Stimulated activated CD8-positive, alpha-beta memory T cell treated with anti-CD3 and anti-CD28 coated beads, Interleukin-4, amount 100 ng/mL, for 4 hours (primary cell): ENCODE measurements at places on chromosomes 5 and 9.

DNA sequence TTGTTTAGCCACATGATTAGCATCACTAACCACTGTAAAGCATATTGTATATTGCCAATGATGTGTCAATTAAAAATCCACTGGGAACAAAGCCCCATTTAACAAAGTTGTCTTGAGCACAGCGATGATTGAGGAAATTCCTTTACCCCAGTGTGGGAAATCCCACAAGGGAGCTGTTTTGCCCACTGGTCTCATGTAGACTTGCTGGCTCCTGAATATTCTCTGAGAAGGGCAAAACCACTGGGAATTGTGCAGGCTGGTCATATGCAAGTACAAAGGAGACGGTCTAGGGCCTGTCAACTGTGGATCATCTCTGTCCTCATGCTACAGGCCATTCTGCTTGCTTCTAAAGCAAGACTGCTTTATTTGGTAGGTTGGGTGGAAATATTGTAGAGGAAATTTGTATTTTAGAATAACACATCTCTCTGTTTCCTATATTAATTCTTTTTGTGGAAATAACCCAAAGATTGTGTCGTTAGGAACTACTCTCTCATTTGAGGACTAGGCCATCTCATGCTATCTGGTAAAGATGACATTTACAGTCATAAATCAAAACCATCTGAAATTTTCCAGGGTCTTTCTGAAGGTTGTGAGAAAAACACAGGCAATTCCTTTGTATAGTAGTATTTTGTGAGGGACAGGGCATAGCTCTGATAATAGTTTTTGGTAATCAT is 60.2 kb downstream of the PARP8 start:
- no peak for DNase-seq

DNA sequence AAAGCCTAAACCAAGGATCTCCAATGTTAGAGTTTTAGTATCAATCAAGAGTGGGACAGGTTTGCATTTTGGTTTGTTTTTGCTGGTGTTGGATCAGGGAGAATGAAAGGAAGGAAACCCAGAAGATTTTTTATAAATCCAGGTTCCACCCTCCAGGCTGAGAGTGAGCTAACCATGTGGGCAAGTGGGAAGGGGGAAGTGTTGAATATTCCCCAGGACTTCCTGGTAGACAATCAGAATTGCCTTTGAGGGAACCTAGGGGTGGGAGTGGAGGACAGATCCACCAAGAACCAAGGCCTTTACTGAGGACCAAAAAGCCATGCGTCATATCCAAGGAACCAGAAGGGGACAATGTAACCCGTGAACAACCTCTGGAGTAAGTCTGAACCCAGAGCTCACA is 33.5 kb upstream of the PIK3R1 start:
- DNase-seq: no peak

DNA sequence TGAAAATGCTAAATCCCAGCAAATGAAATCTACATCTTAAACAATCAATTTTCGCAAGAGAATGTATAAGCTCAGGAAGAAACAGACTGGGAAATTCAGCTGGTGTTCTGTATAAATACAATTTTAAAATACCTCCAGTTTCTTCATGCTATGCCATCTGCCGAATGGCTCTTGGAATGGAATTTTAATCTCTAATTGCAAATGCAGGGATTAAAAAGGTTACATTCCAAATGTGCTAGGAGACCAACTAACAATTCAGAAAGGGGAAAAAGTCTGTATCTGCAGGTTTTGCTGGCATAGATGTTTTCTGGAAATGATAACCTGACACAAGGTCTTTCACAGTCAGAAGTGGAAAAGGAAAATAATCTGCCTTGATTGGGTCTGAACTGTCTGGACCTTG is 379.7 kb downstream of the MAT2B start:
- no peak for DNase-seq

DNA sequence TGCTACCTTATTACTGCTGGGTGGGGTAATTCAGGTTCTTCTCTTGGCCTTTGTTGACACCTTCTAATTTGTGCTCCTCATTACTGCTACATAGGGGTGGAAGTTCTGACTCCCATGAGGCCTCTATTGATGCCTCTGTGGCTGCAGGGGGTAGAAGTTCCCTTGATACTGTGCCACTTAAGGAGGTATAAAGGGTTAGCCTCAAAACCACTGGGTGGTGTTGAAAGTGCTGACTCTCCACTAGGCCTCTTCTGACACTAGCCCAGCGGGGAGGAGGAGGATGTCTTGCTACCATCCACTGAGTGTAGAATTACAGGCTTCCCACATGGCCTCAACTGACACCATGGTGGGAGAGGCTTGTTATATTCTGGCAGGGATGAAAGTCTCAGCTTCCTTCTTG is 36.7 kb upstream of the CCDC112 start:
- DNase-seq: no peak

GRCh38 chr9:130497139-130497538 is 52.4 kb downstream of the ASS1 start:
- no peak for DNase-seq

GRCh38 chr5:177447066-177447610 is 524 bp downstream of the PRR7 start:
- peak; percentile 45 for DNase-seq

- no peak for DNase-seq
Observed at GRCh38 chr5:64625678-64626077, 64.6 kb upstream of the SHISAL2B start.

DNA sequence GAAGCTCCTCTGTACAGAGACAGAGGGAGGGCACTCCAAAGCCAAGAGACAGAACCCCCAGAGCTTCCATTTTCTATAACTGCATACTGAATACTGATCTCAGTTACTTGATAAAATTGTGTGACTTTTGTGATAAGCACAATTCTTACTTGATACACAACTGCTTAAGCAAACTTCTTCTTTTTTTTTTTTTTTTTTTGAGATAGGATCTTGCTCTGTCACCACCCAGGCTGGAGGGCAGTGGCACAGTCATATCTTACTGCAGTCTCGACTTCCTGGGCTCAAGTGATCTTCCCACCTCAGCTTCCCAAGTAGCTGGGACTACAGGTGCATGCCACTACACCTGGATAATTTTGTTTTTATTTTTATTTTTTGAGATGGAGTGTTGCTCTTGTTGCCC is 252.1 kb upstream of the ZNF608 start:
- DNase-seq: no peak

DNA sequence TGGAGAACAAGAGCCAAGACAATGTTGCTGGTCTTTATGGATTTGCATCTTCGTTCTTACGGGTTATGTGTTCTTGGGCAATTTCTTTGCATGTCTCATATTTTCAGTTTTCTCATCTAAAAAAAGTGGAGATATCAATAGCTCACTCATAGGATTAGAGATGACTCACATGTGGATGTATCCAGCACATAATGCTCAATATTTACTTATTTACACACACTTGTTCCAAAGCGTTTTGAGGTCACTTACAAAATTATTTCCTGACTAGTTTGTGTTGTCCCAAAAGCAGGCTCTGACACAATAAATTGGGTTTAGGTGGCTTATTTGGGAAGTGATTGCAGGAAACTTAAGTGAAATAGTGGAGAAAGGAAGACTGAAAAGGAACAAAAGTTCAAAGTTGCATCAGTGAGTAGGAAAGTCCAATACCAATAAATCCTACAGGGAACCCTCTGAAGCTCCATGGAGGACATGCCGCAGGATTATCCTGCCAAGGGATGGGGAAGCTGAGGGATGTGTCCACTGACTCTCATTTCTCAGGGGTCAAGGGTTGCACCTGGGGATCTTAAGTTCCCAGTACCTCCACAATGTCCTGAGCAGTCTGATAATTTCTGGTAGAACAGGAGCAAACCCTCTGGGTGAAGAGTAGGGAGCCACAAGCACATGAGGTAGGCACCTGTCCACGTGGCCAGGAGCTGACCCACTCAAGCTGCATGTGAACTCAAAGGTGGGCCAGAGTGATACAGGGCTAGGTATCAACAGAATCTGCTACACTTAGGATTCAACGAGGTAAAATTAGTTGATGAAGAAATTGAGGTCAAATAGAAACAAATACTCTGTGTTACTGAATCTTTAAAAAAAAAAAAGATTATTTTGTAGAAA is 37.4 kb upstream of the SLC44A1 start:
- no peak for DNase-seq

DNA sequence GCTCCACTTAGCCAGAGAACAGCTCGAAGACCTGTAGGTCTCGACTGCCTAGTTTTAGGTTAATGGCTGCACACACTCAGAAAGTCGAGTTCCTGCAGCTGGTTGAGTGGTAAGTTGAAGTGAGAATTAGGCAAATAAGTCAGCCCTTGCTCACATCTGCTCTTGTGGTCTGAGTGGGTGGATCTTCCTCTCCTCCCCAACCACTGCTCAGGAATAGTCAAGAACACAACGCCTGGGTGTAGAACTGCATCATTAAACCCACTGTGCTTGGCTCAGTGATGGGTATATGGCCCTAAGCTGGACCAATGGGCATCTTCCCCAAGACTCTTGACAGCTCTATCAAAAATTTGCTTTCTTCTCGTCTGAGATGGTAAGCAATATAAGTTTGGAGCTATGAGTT is 20.9 kb upstream of the ADAM19 start:
- DNase-seq: no peak

GRCh38 chr5:28917631-28918030 is 1879.2 kb upstream of the CDH9 start:
- DNase-seq: no peak

GRCh38 chr5:128116445-128116844 is 32.9 kb downstream of the SLC12A2 start:
- DNase-seq: no peak

- DNase-seq: no peak
Observed at GRCh38 chr9:96331236-96331947, 29.4 kb upstream of the HSD17B3 start.

GRCh38 chr9:84121991-84122523 is 141.5 kb downstream of the RMI1 start:
- no peak for DNase-seq

GRCh38 chr5:38601133-38601862 is 44.9 kb upstream of the LIFR start:
- DNase-seq: no peak

GRCh38 chr9:20838218-20838617 is 154.2 kb downstream of the FOCAD start:
- DNase-seq: no peak

GRCh38 chr5:98957307-98957706 is 28.5 kb upstream of the CHD1 start:
- no peak for DNase-seq

GRCh38 chr5:121634946-121635345 is 216.7 kb upstream of the FTMT start:
- no peak for DNase-seq

DNA sequence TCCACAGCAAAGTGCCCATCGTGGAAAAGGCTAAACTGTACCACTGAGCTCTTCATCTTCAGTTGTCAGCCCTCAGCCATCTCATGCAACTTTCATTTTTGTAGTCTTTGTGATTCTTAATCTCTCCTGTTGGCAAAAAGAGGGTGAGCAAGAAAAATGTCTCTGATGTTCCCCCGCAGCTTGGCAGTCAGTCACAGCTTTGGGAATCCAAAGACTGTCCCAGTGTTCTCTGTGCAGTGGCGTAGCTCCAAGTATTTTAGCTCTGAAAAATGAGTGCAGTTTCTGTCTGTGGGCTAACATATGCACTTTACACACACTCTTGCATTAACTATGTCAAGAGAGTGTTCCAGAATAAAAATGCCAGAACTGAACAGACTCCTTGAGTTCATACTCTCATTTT is 372.2 kb downstream of the TMEM232 start:
- no peak for DNase-seq

- no peak for DNase-seq
Observed at GRCh38 chr5:124372457-124372856, 374.0 kb downstream of the ZNF608 start.

DNA sequence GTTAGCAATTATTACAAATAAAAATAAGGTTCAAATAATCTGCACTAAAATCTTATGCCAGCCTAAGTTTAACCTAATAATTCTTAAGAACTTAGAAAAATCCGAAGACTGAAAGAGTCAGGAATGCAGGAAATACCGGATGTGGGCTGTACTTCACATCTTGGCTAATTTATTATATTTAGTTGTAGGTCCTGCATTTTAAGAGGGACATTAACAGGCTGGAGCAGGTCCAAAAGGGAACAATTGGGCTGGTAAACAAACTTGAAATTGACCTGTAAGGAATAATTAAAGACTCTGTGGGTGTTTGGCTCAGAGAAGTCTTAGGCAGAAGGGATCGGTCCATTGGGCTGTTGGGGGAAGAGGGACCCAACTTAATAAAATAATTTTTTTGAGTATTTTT is 18.4 kb downstream of the GLRA1 start:
- DNase-seq: no peak

DNA sequence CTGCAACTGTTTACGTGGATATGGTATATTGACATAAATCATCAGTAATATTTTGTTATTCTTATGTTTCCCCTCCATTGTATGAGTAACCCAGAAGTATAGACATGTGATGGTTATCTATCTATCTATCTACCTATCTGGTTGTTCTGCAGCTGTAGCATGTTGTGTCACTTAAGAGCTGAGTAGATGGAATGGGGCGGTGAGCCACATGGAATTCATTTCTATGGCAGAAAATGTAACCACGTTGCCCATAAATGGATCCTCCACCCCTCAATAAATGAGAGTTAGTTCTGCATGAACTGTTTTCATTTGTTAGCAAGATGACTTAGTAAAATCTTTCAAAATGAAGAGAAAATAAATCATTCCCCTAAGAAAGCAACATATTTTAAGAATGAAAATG is 553.2 kb downstream of the MAT2B start:
- no peak for DNase-seq

GRCh38 chr9:116073826-116074225 is 79.8 kb upstream of the PAPPA start:
- no peak for DNase-seq

GRCh38 chr5:144332265-144332664 is 161.6 kb downstream of the KCTD16 start:
- DNase-seq: no peak

GRCh38 chr5:55856516-55857246 is 5.5 kb downstream of the IL31RA start:
- DNase-seq: no peak

- no peak for DNase-seq
Observed at GRCh38 chr9:6450641-6451375, 37.8 kb downstream of the UHRF2 start.

DNA sequence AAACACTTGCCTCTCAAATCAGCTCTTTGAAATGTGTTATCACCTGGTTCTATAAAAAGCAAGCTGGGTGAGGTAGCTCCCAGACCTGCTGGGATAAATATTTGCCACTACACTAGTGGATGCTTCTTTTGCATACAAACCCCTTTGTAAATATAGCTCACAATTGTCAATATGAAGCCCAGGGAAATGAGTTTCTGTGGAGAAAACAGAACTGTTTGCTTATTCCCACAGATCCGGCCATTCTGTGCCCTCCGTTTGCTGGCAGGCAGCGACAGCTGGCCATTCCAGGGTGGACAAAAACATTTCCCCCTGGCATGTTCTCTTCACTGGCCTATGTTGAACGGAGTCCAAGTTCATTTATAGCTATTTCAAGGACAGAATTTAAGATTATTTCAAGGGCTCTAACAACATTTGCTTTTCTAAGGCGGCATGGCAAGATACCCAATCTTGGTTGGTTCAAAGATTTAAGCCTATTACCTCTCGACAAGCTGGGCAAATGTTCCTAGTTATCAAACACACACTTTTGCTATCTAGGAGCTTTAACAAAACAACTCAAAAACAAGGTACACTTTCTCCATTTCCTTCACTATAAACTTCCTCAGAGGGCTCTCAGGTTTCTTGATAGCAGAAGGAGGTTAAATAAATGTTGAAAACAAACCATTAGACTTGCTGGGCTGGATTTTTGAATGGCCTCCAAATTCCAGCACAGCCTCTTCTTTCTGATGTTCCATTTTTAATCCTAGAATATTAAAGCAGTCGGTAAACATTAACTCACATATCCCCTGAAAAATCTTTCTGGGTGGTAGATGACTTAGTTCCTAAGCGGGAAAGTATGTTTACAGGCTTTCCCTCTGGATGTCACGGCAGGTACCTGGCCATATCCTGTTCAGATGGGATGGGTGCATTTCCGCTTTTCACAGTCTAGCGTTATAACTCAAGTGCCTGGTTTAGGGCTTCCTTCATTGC is 332.3 kb downstream of the PLK2 start:
- DNase-seq: no peak
